ENCODE measurements at places on chromosomes 3 and 15.

GRCh38 chr15:75235051-75235673, 23.0 kb upstream of the GOLGA6C start:
- no peak for DNase-seq

GRCh38 chr3:14614189-14614588, 37.4 kb upstream of the CCDC174 start:
- no peak for DNase-seq

GRCh38 chr3:189531271-189531670, 99.9 kb upstream of the TP63 start:
- DNase-seq = no peak

DNA sequence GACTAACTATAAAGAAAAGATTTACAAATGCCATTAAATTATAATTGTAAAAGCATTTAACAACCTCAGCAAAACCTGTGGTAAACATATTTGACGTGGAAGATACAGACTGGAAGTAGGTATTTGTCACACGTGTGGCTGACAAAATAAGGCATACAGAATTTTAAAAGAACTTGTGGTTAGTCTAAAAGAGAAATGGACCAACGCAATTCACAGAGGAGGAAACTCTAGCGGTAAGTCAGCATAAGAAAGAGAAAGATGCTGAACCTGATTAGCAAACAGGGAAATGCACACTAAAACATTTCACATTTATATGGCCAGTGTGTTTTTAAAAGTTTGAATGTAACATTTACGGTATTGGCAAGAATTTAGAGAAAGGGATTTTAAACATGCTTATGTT, 35.3 kb downstream of the KCNH8 start:
- DNase-seq = no peak

- DNase-seq = no peak
Observed at GRCh38 chr3:175869404-175869803, 1010.3 kb downstream of the NAALADL2 start.

DNA sequence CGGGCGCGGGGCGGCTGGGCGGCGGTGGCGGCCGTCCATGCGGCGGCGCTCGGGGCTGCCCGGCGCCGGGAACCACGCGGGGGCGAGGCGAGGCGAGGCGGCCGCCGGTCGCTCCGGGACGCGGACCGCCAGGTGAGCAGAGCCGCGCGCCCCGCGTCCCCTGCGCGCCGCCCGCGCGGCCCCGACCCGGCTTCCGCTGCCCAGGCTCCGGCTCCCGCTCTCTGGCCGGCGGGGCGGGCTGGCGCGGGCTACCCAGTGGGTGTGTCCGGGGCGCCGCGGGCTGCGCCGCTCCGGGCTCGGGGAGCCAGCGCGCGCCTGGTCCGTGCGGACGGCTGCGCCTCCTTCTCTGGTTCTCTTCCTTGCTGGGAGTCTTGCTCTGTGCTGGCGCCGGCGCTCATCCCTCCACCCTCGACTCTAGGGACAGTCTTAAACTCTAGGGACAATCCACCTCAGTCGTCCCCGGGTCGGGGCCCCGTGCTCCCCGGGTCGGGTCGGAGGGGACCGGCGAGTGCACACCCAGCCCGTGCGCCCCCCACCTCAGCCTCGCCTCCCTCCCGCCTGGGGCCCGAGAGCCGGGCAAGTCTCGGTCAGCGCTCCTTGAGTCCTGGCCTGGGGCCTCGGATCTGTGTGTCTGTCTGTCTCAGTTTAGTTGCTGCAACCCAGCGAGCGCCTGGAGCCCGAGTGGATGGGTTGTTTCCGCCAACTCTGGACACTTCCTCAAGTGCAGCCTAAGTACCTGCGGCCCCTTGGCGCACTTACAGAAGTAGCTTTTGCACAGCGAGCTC, 488 bp downstream of the THSD4 start:
- DNase-seq = no peak

DNA sequence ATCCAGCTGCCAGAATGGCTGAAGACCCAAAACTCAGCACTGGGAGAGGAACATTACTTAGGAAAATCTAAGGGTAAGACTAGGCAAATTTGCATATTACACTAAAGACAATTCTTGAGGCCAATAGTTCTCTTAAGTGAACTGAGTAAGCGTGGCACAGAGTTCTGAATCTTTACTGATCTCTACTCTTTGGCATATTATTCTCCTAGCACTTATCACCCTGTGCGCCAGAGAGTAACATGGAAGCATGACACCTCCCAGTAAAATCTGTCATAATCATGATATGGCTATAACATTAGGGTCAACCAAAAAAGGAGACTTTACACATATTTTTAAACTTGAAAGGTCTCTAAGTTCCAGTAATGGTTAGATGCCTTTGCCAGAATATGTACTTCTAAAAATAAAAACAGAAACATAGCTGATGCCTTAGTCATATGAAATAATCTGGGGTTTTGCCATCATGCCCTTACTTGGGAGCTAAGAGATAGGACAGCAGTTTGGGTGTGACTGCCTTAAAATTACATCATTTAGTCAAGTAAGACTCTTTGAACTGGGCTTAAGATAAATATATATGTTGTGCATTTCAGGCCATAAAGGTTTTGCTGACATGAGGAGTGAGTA, 290.5 kb downstream of the PLCL2 start:
- no peak for DNase-seq

DNA sequence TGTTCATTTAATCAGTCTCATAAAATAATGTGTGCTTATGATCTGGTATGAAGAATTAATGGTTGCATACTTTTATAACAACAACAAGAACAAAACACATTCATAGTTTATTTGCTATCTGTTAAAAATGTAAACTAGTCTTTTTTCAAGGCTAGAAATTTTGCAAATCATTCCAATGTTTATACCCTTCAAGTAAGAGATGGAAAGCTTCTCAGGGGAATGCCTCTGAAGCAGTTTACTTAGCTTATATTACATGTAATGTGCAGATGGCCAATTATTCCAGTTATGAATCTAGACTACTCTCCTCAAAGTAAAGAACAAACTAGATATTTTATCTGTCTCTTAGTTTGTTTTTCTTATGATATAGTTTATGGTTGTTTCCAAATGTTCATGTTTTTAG, 575.4 kb downstream of the NAALADL2 start:
- no peak for DNase-seq

GRCh38 chr3:114496874-114497273, 203.0 kb downstream of the TIGIT start:
- no peak for DNase-seq
